ENCODE measurements at places on chromosomes 1 and 21. TPM values are rescaled to one million over a fixed set of nuclear protein-coding genes. Genes with fewer than 3 reads are reported as not detected.

NFASC gene
- 7.1 TPM for total RNA-seq

UTP25 gene
- total RNA-seq = 5.0 TPM

TAS1R1 gene
- total RNA-seq = not detected

DPT gene
- total RNA-seq = 39.5 TPM

DNA sequence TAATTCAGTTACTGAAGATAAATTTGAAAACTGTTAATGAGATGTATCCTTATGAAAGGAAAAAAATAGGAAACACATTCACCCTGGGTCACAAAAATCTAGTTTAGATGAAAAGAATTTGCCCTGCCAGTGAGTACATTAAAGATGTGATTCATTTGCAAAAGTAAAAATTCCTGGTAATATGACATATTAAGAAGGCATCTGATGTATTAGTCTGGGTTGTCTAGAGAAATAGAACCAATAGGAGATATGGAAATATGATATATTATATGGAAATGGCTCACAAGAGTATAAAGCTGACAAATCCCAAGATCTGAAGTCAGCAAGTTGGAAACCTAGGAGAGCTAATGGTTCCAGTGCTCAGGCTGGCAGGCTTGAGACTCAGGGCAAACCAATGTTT lies 153.8 kb downstream of the MRPL39 start:
- DNase-seq = no peak

- peak; percentile 68 for DNase-seq
Measured at GRCh38 chr1:39635205-39635870, 4.1 kb downstream of the HEYL start.
